Suppressor macrophage treated with lipopolysaccharide for 1 hour (primary cell): ENCODE measurements at places on chromosomes 4 and X.

DNA sequence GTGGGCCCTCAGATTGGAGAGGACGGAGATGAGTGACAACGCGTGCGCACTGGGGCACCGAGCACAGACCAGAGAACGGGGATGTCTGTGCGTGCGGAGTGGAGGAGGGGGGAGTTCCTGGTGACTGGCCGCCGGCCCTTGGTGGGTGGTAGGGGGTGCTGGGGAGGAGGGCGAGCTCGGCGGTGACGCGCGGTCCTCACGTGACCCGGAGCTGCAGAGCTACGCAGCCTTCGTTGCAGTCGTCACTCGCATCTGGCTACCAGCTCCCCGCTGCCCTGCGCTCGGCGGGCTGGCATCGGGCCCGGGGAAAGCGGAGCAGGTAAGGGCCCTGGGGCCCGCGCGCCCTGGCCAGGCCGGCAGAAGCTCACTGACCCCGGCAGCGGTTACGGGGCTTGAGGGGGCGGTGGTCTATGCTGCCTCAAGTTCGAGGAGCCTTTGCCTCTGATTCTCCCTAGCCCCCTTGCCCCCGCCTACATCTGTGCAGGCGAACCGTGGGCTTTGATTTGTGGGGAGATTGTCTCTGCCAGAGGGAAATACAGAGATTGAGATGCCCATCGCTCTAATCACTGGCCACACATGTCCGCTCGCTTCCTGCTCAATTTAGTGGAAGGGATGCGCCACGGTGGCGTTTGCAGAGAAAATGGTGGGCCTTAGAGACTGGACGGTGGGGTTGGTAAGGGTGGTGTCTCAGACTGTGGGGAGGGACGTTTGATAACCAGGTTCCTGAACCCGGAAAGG, at the start of gene ARMCX4:
Gene ARMCX4 (plus strand): TSS at position 245 of the 738 bp plus-strand sequence. CDS start 3,134 bp downstream, outside the sequence.
- DNase-seq = peak; percentile 39

- no peak for DNase-seq
Measured at GRCh38 chr4:73193659-73194058, 64.9 kb downstream of the ANKRD17 start.

DNA sequence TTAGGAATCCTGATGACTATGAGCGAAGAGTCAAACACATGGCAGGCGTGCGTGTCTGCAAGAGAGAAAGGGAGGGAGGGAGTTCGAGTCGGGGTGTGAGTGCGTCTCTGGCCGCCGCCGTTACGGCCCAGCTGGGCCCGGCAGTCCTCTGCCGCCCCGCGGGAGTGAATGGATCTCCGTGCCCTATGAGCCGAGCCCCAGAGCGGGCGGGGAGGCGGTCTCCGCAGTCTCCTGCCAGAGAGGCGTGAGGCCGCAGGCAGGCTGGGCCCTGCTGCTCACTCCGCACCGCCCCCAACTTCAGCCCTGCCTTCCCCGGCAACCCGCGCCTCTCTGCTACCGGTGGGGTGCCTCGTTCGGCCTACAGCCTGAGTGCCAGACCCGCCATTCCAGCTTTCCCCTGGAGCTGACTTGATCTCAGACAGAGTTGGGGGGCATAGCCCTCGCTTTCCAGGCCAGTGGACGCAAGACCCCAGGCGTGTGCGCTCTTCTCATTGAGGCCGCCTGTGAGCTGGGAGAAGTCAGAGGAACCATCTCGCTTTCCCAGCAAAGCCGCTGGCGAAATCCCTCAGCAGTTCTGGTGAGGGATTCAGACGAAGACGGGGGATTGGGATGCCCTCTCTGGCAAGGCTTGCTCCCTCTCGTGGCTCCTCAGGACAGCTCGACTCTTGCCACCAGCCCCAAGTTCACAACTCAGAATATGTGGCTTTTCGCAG, 1.4 kb downstream of the SLC16A2 start:
- no peak for DNase-seq

DNA sequence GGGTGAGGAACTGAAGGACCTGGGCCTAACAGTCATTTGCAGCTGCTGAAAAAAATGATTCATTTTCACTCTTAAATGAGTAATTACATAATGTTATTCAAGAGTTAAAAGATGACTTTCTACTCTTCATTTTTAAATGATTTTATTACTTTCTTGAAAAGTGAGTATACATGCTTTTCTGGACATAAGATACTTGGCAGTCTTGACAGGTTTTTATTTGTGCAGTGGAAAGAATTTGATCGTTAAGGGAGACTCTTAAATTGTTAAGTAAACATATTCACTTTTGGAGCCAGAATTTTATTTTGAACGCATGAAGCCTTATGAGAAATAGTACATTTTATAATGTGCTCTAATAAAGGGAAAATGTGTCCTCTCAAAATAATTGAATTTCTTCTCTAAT, 245.7 kb downstream of the TENM3 start:
- no peak for DNase-seq

DNA sequence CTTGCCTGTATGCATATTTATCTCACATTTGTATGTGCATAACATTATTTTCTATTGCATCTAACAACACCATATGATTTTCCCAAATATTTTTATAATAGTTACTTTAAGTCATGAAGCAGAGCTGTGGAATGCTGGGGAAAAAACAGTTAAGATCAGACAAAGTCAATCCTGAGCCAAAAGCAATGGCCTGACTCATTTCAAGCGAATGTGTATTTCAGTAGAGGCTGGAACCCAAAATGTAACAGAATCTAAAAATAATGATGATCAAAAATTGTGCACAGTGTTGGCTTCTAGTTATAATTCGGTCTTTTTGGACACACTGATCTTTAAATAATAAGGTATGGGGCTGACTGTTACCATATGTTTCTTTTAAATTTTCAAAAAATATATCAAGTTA, 516.2 kb upstream of the ADGRL3 start:
- DNase-seq = no peak

- DNase-seq = no peak
Measured at GRCh38 chr4:150983851-150984250, 31.2 kb downstream of the LRBA start.

- no peak for DNase-seq
Measured at GRCh38 chrX:50771382-50771781, 42.6 kb downstream of the SHROOM4 start.

GRCh38 chrX:56975611-56976010, 19.7 kb downstream of the SPIN3 start:
- no peak for DNase-seq

DNA sequence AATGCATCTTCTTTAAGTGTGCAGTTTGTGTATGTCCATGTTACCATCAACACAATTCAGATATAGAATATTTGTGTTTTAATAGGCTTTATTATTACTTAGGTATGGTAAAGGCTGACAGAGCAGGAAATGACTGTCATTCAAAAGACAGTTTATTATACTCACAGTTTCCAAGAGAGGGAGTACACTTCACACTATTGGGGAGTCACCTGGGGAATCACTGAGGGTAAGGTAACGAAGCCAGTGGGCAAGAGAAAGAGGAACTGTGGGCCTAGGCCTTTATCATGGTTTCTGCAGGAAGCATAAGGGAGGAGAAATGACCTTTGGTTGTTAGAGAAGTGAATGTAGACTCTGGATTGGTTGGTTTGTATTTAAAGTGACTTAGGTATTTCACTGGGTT, 235.1 kb upstream of the HCCS start:
- no peak for DNase-seq

- DNase-seq = no peak
Measured at GRCh38 chrX:94831364-94831763, 1157.4 kb downstream of the FAM133A start.

DNA sequence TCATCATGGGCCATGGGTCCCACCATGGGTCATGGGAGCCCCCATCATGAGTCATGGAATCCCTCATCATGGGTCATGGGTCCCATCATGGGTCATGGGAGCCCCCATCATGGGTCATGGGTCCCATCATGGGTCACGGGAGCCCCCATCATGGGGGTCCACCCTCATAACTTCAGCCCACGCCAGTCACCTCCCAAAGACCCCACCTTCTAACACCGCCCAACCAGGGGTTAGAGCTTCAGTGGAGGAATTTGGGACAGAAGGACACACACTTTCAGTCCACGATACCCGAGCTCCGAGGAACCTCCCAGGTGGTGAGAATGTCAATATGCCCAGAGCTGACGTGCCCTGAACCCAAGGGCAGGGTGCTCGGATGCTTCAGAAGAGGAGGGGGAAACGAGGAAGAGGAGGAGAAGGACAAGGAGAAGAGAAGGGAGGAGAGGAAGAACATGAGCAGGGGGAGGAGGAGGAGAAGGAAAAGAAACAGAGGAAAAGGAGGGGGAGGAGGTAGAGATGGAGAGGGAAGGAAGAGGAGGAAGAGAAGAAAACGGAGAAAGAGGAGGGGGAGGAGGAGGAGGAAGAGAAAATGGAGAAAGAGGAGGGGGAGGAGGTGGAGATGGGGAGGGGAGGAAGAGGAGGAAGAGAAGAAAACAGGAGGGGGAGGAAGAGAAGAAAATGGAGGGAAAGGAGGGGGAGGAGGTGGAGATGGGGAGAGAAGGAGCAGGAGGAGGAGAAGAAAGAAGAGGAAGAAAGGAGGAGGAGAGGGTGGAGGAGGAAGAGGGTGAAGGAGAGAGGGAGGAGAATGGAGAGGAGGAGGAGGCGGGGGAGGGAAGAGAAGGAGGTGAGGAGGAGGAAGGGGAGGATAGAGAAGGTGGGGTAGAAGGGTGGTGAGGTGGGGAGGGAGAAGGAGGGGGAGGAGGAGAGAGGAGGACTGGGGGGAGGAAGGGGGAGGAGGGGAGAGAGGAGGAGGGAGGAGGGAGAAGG, 17.7 kb downstream of the IL3RA start:
- DNase-seq = no peak

DNA sequence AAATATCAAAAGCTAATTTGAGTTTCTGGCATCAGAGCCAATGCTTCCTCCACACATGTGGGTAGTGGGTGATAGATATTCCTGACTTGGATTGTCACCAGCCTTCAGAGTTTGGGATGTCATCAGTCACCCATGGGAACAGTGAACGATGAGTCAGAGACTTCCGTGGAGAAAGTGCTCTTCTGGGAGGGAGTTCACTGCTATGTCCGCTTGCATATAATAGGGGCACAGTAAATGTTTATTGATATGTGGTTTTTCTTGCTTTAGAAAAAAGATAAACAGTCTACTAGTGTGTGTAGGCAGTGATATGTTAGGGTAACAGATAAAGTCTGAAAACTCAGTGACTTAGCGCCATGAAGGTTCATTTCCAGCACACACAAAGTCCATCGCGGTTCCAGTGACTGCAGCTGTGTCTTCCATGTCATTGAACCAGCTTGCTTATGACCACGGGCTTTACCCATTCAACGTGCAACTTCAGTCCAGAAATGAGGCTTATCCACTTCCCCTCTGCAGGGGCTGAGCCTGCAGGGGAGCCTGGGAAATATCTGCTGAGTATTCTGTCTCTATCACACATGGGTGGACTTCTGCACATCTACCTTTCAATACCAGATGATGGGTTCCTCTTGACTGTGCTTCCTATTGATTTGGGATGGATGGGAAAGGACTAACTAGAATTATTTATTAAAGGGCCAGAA, 87.7 kb upstream of the WWC2 start:
- DNase-seq = no peak

- DNase-seq = peak; percentile 5
Measured at GRCh38 chr4:24497221-24497620, 87.1 kb downstream of the DHX15 start.

- no peak for DNase-seq
Measured at GRCh38 chr4:55964046-55964445, 15.3 kb downstream of the CEP135 start.

- DNase-seq = no peak
Measured at GRCh38 chr4:22573641-22574040, 57.8 kb upstream of the ADGRA3 start.

DNA sequence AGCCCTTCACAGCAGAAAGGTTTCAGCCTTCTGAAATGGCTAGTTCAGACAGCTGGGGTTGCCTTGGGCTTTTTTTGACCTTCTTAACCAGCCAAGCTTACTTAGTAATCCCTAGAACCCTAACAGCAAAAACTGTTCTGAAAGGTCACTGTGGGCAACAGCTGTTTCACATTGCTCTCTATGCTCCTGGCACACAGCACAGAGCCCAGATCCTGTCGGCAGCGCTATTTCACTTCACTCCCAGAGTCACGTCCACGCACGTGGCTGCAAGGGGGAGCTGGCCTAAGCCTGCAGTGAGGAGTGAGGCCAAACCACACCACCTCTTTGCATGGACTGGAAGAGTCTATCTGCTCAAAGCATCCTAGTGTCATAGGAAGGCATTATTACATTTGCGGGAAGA, 32.0 kb upstream of the STS start:
- no peak for DNase-seq

- no peak for DNase-seq
Measured at GRCh38 chrX:151899622-151900021, 13.1 kb upstream of the MAGEA4 start.

GRCh38 chrX:14291666-14292500, 237.5 kb upstream of the GLRA2 start:
- no peak for DNase-seq

GRCh38 chr4:37604461-37604860, 81.7 kb downstream of the RELL1 start:
- DNase-seq = peak; percentile 79

- no peak for DNase-seq
Measured at GRCh38 chr4:165328101-165328425, 594 bp downstream of the MSMO1 start.

DNA sequence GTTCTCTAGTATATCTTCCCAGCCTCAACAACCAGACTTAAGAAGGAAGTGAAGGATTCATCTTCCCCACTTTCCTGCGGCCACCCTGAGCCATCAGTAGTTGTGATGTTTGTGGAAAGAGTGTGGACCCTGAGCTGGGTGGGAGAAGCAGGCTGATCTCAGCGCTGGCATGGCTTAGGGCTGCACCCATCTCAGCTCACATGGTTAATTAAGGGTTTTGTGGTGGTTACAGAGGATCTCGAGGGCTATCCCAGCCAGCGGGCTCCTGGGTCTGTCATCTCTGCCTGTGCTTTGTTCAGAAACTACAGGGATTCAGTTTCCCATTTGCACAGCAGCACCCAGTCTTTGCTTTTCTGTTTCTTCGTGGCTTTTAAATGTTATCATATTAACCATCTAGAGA, 163.4 kb downstream of the PTTG2 start:
- DNase-seq = no peak

DNA sequence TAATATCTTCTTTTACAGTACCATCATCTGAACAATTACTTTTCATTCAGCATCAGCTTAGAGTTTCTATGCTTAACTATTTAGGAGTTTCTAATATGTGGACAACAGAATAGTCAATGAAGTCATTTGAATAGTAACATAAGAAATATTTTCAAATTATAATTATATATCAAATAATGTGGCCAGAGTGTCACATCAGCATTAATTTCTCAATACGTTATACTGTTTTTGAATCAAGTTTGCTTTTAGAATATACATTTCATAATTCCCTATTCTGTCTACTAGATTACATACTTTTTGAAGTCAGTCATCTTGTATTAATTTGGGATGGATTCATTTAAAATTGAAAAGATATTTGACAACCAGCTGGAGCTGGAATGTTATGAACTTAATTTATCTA, 677.4 kb upstream of the PABPC4L start:
- no peak for DNase-seq
